CD4-positive, alpha-beta T cell treated with Interferon gamma for 1 hour (primary cell): ENCODE measurements at places on chromosomes 16 and 17.

GRCh38 chr17:47852113-47852949, 1.4 kb upstream of the SP6 start:
- DNase-seq = no peak

- no peak for DNase-seq
These were observed 230.5 kb downstream of the SEC14L1 start for GRCh38 chr17:77371117-77371887.

GRCh38 chr16:89453501-89454321, 36.6 kb downstream of the ANKRD11 start:
- DNase-seq = no peak

- DNase-seq = no peak
These were observed 1.0 kb upstream of the C16orf74 start for GRCh38 chr16:85751698-85752501.

GRCh38 chr17:78019367-78019975, 61.0 kb downstream of the TNRC6C start:
- no peak for DNase-seq

GRCh38 chr16:20620770-20621169, 44.6 kb upstream of the ACSM2B start:
- DNase-seq = no peak

DNA sequence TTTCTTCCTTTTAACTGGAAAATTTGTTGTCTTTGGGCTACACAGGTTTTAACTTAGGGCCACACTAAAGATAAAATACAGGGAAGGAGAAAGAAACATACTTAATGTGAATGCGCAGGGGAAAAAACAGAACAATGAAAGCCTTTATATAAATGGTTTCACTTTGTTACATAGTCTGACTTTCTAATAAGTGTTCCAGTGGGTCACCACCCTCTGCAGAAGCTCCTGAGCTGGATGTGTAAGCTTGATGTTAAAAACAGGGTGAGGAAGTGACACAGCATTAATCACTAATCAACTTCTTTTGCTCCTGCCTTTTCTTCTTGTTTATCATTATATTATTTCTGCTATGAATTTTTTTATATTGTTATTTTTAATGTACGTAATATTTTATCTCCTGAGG, 445.6 kb upstream of the CA10 start:
- no peak for DNase-seq
